ENCODE measurements at places on chromosomes 16 and 17.

- DNase-seq = no peak
Observed at GRCh38 chr17:71753070-71753469, 367.8 kb upstream of the SOX9 start.

- no peak for DNase-seq
Observed at GRCh38 chr16:16905850-16906249, 526.9 kb downstream of the NPIPA7 start.

DNA sequence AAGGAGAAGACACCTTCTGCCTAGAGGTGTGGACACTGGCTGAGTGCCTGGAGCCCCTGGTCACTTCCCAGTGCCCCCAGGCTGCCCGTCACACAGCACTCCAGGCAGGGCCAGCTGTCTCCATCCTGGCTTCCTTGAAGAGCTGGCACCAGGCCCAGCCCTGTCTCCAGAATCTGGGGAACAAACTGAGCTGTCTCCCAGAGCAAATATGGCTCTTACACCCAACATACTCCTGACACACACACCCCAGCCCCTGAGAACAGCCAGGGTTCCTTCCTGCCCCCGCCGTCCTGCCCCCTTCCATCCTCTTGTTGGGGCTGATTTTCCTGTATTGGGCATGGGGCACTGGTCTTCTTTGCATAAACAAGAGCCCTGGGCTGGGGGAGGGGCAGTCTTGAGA is 9.1 kb downstream of the NHERF1 start:
- DNase-seq = no peak

GRCh38 chr17:19830061-19830460 is 37.7 kb downstream of the ULK2 start:
- no peak for DNase-seq

DNA sequence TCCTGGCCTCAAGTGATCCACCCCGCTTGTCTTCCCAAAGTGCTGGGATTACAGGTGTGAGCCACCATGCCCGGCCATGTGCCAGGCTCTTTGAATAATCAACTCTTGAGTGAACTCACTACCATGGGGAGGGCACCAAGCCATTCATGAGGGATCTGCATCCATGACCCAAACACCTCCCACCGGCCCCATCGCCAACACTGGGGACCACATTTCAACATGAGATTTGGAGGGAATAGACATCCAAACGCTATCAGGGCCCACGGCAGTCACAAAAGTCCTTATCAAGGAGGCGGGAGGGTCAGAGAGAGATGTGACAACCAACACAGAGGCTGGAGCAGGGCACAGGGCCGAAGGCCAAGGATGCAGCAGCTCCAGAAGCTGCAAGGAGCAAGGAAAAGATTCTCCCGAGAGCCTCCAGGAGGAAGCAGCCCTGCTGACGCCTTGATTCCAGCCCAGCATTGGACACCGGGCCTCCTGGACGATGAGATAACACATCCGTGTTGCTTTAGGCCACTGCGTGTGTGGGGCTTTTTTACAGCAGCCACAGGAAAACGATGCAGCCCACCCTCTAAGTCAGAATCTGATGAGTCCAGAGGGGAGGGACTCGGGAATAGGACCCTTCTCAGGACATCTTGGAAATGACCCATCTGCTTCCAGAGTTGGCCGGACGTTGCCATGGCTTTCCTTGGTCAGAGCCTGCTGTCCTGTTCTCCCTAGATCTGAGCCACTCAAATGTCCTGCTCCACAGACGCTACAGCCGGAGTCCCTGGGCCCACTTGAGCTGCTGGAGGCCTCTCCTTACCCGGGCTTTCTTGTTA is 47.3 kb upstream of the CMIP start:
- no peak for DNase-seq

GRCh38 chr16:79077346-79077745 is 523.2 kb downstream of the MAF start:
- no peak for DNase-seq

DNA sequence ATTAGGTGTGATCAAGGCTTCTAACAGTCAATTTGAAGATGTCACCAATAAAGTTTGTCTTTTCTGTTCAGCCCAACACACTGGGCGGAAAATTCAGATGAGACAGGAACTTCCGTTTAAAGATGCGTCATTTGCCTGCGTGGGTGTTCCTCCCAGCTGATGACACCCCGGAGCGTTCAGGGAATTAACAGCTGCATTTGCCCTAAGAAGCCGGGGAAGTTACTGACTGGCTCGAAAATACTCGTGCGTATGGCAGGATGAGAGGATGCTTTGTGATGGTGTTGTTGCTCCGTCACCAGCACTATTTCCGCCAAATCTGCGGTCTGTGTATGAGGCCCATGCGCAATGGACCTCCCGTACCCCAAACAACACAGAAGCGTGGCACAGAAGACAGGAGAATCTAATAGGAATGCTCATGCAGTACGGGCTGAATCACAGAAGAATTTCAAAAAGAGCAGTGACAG is 11.9 kb upstream of the PVALEF start:
- peak; percentile 47 for DNase-seq

GRCh38 chr16:24589997-24590396 is 50.6 kb downstream of the RBBP6 start:
- no peak for DNase-seq

- no peak for DNase-seq
Observed at GRCh38 chr17:19874256-19874655, 6.5 kb upstream of the ULK2 start.

DNA sequence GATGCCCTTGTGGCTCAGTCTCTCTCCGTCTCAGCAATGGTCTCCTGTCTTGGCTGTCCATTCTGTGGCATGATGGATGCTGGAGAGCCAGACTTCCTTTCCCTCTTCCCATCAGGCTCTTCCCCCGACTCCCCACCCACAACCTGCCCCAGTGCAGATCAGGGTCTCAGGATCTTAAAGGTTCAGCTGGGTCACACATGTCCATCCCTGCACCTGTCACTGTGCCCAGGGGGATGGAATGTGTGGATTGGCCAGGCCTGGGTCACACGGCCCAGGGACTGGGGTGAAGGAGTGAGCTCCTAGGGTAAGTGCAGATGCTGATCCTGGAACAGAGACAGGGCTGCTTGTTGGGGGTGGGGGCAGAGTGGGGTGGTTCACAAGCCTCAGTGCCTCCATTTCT is 23.0 kb downstream of the ADGRG5 start:
- no peak for DNase-seq

DNA sequence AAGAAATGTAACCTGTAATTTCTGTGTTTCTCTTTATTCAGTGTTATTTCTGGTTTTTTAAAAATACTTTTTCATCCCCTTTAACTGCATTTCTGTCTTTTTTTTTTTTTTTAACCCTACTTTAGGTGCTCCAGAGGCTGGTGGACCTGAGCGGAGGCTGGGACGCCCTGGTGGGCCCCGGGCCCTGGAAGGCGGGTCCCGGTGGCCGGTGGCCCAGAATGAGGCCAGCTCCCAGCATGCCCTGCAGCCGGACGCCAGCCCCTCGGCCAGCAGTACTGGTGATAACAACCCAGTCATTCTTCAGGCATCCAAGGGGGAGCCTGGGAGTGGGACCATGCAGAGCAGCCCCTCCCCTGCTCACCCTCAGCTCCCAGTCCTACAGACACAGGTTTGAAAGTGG is 1.5 kb downstream of the SRCAP start:
- no peak for DNase-seq

DNA sequence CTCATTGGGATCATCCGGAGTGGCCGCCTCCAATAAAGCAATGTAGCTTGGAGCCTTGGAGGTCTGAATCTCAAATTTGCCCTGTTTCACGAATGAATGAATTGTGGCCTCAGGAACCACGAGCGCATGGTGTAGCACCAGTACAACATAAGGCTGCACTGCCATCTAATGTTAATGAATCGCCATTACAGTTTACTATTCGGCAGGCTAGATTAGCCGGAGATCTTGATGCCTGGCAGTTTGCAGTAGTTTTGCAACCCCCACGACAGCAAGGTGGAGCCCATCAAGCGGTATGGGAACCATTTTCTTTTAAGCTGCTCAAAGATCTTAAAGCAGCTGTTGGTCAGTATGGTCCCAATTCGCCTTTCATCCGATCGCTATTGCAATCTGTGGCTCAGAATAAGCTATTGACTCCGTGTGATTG is 18.8 kb downstream of the ALOX15B start:
- peak; percentile 86 for DNase-seq

- DNase-seq = no peak
Observed at GRCh38 chr17:73013816-73014663, 78.4 kb downstream of the SLC39A11 start.

- DNase-seq = no peak
Observed at GRCh38 chr17:76018801-76019200, 8.3 kb downstream of the EVPL start.

DNA sequence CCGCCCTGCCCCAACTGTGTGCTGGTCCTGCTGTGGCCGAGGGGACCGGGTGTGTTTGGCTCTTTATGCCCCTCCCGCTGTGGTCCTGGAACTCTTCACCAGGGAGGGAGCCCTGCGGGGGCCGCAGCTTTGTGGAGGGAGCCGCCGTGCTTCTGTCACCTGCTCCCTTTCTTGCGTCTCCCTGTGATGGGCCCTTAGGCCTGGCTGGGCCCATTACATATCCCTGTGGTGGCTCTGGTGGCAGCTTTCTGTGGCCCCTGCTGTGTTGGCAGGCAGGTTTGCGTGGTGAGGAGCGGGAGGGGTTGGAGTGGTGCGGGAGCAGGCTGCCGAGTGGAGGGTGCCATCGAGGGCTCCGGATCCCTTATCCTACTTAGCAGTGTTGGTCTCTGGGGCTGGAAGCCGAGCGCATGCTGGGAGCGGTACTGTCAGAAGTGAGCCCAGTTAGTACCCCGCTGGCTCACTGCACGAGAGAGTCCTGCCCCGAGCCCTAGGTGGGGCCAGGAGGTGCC is 60.4 kb downstream of the PDPK1 start:
- no peak for DNase-seq

GRCh38 chr17:40173778-40174135 is 3.5 kb upstream of the RAPGEFL1 start:
- DNase-seq = no peak

GRCh38 chr16:56789360-56789759 is 59.4 kb downstream of the NUP93 start:
- DNase-seq = peak; percentile 33

DNA sequence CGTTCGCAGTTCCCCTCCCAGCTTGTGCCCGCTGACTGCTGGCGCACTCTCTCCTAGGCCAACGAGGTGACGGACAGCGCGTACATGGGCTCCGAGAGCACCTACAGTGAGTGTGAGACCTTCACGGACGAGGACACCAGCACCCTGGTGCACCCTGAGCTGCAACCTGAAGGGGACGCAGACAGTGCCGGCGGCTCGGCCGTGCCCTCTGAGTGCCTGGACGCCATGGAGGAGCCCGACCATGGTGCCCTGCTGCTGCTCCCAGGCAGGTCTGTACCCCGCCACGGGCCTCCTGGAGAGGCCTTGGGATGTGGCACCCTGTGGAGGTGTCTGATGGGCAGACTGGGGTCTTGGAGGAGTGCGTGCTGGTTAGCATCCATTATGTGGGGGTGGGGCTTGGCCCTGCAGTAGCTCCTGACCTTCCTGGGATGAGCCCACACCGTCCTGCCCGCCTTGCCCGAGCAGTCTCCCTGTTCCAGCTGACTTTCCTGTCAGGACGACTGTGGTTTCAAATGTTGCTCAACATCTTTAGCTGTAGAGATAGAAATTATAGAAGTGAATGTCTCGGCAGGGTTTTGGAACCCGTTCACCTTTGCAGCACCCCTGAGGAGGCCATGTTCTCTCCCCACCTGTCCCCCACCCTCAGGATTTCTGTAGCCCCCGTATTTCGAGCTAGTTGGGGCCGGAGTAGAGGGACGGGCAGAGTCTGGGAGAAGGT is 44.9 kb upstream of the CAPN15 start:
- DNase-seq = no peak

DNA sequence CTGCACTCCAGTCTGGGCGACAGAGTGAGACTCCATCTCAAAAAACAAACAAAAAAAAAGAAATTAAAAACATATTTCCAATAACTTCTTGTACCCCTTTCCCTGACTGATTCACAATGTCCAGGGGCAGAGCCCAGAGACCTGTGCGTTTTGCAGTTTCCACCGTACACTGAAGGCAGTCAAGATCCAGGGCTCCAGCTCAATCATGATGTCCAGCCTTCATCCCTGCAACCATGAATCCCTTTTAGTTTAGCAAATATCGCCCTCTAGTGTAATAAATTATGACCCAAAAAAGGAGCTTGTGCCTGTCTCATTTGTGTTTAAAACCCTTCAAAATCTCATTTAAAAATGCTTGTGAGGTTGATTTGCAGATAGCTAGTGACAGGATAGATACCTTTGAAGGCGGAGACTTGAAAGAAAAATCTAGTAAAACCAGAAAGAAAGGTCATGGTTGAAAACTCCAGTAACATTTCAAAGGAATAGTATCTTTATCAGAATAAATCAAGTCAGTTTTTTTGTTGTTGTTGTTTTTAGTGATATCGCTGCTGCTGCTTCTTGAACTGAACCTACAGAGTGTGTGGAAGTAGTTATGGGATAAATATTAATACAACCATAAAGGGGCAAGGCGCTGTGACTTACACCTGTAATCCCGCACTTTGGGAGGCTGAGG is 3.7 kb upstream of the ERN1 start:
- peak; percentile 68 for DNase-seq

- peak; percentile 62 for DNase-seq
Observed at GRCh38 chr16:24538756-24539294, 541 bp upstream of the RBBP6 start.

- no peak for DNase-seq
Observed at GRCh38 chr17:63019138-63019873, 53.3 kb downstream of the TANC2 start.

- no peak for DNase-seq
Observed at GRCh38 chr16:65815707-65816106, 550.8 kb upstream of the CDH5 start.

GRCh38 chr16:65388592-65388991 is 266.7 kb upstream of the CDH11 start:
- DNase-seq = no peak

DNA sequence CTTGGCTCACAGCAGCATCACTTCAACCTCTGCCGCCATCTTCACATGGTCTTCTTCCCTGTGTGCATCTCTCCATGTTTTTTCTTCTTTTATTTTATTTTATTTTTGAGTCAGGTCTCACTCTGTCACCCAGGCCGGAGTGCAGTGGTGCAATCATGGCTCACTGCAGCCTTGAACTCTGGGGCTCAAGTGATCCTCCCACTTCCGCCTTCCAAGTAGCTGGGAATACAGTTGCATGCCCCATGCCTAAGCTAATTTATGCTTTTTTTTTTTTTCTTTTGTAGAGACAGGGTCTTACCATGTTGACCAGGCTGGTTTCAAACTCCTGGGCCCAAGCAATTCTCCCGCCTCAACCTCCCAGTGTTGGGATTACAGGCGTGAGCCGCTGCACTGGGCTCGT is 1.9 kb downstream of the NUDT7 start:
- DNase-seq = no peak

- DNase-seq = no peak
Observed at GRCh38 chr17:8477715-8478441, 42.2 kb downstream of the NDEL1 start.

DNA sequence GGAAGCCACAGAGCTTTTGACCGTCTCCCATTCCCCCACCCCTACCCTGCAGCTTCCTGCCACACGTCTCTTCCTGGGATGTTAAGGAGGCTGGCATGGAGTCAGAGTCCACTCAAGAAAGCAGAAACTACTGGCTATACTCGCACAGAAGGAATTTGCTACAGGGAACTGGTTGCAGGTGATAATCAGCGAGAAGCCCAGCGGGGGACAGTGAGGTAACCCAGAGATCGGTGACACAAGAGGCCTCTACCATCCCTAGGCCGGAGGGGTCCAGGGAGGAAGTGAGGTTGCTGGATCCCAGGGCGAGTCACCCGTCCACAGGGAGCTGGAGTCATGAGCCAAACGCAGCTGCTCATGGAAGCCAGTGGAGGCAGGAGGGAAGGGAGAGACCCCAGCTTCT is 93.7 kb downstream of the SDK2 start:
- peak; percentile 24 for DNase-seq

Data from AG08395 (cell line).